Fibroblast of villous mesenchyme (primary cell): ENCODE measurements at places on chromosomes 13 and 19. TPM values are rescaled to one million over a fixed set of nuclear protein-coding genes. Genes with fewer than 3 reads are reported as not detected.

- peak; percentile 92 for DNase-seq
These were observed 10.3 kb upstream of the MEDAG start for GRCh38 chr13:30895773-30896172.

CBARP gene
- total RNA-seq = 5.8 and 6.0 TPM in 2 replicates

GRCh38 chr19:48218997-48219396 is 36.7 kb downstream of the CARD8 start:
- peak; percentile 11 for DNase-seq

CA11 gene
- total RNA-seq = 1.3 TPM in 2 replicates

TMEM255B gene
- 0.43 and 1.6 TPM in 2 replicates for total RNA-seq
